ENCODE measurements at places on chromosomes 2 and 18.

DNA sequence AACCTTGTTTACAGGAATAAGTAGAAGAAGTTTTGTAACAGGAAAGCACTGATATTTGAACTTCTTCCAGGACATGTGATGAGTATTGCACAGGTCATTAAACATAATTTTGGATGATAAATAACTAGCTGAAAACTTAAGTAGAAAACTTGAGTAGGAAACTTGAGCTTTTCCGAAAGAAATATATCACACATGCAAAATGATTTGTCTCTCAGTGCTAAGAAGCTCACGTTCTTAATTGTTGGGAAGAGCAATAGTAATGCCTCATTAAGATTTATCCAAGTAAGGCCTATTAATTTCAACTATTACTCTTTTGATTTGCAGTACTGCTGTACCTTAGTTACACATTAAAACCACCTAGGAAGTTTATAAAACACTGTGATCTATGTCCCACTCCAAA lies 1921.9 kb upstream of the LRRTM1 start:
- no peak for DNase-seq

GRCh38 chr2:133026536-133027177 lies 356.7 kb upstream of the LYPD1 start:
- DNase-seq = no peak

- DNase-seq = no peak
Measured at GRCh38 chr2:54187331-54187730, 68.7 kb downstream of the TSPYL6 start.

- no peak for DNase-seq
Measured at GRCh38 chr18:72412927-72413326, 131.2 kb downstream of the CBLN2 start.

DNA sequence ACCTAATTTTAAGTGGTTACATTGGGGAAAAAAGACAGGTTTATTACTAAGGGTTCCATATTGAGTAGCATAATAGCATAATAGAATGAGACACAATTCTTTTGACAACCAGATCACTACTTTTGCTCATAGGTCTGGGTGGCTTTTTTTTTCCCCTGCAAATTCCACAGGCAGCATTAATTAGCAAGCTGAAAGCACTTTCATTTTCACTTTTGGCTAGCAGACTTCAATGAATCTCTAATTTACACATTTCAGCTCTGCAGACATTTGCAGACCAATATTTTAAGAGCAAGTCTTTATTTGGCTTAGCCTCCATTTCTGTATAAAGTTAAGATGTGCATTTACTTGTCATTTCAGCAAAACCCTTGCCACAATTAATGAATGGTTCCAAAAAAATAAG lies 185.5 kb downstream of the NOL4 start:
- no peak for DNase-seq

GRCh38 chr2:231545105-231545902 lies 15.1 kb upstream of the NMUR1 start:
- peak; percentile 38 for DNase-seq

Data from activated T-cell treated with anti-CD3 and anti-CD28 coated beads, Interleukin-2, amount 50 U/mL, for 1 hour (primary cell).